ENCODE measurements at places on chromosomes 7 and 10. TPM values are rescaled to one million over a fixed set of nuclear protein-coding genes. Genes with fewer than 3 reads are reported as not detected.

- DNase-seq: no peak
Measured at GRCh38 chr7:2044883-2045471, 187.8 kb downstream of the MAD1L1 start.

The SRGN gene
- 67.7 TPM for total RNA-seq

GRCh38 chr7:86667732-86668131 is 24.0 kb downstream of the GRM3 start:
- no peak for DNase-seq

- DNase-seq: no peak
Measured at GRCh38 chr10:109987452-109988211, 20.2 kb upstream of the ADD3 start.

The WEE2 gene
- 0.42 TPM for total RNA-seq

DNA sequence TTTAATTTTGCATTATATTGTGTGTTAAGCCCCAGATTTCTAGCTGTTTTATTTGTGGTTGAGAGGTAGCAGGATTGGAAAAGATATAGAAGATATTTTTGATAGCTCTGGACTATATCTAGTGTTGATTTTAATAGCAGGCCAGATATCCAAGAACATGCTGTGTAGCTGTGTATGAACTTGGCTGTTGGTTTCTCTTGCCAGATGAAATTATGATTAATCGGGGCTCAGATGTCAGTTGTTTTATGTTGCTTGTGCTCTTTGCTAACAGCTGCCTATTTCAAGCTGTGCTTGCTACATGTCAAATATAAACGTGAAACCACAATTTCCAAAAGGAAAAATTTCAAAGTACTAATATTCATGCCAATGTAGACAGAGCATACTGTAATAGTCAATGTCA is 141.1 kb downstream of the GRM3 start:
- no peak for DNase-seq

- no peak for DNase-seq
Measured at GRCh38 chr10:23338886-23339285, 5.7 kb downstream of the C10orf67 start.

DNA sequence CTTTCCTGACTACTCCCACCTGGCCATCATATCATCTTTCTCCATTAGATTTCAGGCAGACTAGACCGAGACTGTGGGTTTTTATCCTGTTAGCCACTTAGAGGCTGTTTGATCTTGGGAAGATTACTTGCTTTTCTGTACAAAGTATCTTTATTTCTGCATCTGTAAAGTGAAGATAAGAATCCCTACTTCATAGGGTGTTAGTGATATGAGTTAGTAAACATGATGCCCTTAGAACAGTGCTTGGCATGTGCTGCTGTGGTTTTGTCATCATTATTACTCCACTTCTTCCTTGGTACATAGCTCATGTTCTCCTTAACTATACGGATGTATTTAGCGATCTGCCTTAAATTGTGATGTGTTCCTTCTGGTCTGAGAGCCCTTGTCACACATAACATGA is 165.2 kb downstream of the AUTS2 start:
- DNase-seq: no peak

All from urinary bladder (tissue), 4 donors.